Ureter (tissue), 1 donor: ENCODE measurements at places on chromosomes 12 and 14. TPM values are rescaled to one million over a fixed set of nuclear protein-coding genes. Genes with fewer than 3 reads are reported as not detected.

SMOC1 gene
- total RNA-seq, result 23.3 TPM

ADAMTS20 gene
- total RNA-seq, result not detected

PLA2G1B gene
- total RNA-seq, result not detected

SCNN1A gene
- total RNA-seq, result 63.8 TPM

IL22 gene
- not detected for total RNA-seq

BCL11B gene
- 8.4 TPM for total RNA-seq

E2F7 gene
- total RNA-seq, result 1.7 TPM

CLEC9A gene
- 0.57 TPM for total RNA-seq

ARHGEF40 gene
- total RNA-seq, result 41.2 TPM

MUCL1 gene
- total RNA-seq, result not detected

ALDH6A1 gene
- 31.7 TPM for total RNA-seq

MYO1A gene
- total RNA-seq, result 0.23 TPM

TEAD4 gene
- total RNA-seq, result 15.8 TPM

TGFB3 gene
- 315 TPM for total RNA-seq

IAPP gene
- total RNA-seq, result not detected

CTSG gene
- total RNA-seq, result 1.9 TPM

ATG101 gene
- 27.2 TPM for total RNA-seq
